ENCODE measurements at places on chromosomes 1 and 21. TPM values are rescaled to one million over a fixed set of nuclear protein-coding genes. Genes with fewer than 3 reads are reported as not detected.

Gene ARHGEF16
- total RNA-seq, result 19.2 TPM

Gene ETNK2
- total RNA-seq, result 65.8 TPM

Gene ERG
- total RNA-seq, result 15.9 TPM

- no peaks in the 10 kb centered on the region for H3K27me3 ChIP-seq
- H3K4me1 ChIP-seq, result peaks cover 21% of the 10 kb centered on the region
- no peak overlapping the region for H3K27ac ChIP-seq
- H3K4me3 ChIP-seq, result no peak overlapping the region
- DNase-seq, result no peak
Measured at GRCh38 chr21:44847261-44848056, 26.0 kb downstream of the PTTG1IP start.

- no peaks in the 10 kb centered on the region for H3K36me3 ChIP-seq
- no peak overlapping the region for H3K27ac ChIP-seq
- H3K27me3 ChIP-seq, result peaks cover 44% of the 10 kb centered on the region
- no peaks in the 10 kb centered on the region for H3K4me1 ChIP-seq
- no peak for DNase-seq
- no peak overlapping the region for H3K4me3 ChIP-seq
Measured at GRCh38 chr1:20586953-20587660, 1.8 kb upstream of the CDA start.

Gene PTPRF
- total RNA-seq, result 83.7 TPM

DNA sequence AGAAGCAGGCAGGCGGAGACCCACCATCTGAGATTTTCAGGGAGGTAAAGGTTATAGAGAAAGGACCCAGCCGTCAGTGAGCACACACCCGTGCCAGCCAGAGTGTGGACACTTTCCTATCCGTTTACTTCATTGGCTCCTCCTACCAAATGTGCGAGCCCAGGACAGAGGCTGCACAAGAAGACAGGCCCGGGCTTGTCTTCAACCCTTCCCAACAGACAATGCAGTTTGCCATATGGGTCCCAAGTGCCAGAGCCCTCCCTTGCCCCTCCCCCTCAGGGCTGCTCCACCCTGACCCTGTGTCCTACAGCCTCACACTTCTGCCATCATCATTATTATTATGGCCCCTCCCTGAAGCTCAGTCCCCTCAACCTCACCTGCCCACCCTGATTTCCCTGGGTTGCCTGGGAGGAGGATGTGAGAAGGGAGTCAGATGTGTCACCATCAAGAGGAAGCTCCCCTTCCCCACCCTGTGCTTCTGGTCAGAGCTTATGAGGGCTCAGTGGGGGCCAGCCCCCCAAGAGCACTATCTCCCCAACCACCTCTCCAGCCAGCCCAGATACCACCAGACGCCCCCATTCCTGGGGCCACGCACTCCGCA lies 9.4 kb downstream of the LAPTM5 start:
- H3K36me3 ChIP-seq, result no peaks in the 10 kb centered on the region
- H3K27me3 ChIP-seq, result no peaks in the 10 kb centered on the region
- H3K27ac ChIP-seq, result peak overlapping the region; percentile 72
- H3K4me1 ChIP-seq, result peaks cover 92% of the 10 kb centered on the region

DNA sequence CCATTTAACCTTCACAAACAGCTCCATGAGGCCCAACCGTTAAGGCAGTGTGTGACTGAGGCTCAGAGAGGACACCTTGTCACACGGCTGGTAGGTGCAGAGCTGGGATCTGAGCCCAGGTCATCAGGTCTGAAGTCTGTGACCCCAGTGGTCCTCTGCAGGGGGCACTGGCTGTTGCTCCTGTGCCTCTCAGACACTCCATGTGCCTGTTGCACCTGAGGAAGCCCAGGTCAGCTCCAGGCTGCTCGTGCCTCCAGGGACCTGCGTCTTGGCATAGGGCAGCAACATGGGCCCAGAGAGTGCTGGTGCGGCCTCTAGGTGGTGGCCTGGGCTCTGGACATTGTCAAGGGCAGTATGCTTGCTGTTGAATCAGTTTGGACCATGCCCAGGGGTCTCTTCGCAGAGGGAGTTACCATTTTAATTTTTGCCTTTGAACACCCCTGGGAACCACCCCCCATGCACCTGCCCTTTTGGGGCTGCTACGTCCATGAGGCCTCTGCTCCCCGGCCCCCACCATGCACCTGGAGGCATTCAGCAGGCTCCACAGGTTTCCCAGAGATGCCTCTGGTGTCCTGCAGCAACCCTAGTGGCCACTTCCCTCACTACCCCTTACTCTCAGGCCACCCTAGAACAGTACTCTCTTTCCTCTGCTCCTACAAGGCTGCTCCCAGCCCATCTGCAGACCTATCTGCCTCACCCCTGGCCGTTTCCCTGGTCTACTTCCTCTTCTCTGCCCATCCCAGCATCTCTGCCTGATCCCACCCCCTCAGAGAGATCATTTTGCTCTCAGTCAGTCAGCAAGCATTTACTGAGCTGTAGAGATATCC lies 25.2 kb upstream of the EPS8L3 start:
- no peak overlapping the region for H3K27ac ChIP-seq
- no peak for DNase-seq
- no peaks in the 10 kb centered on the region for H3K27me3 ChIP-seq
- no peaks in the 10 kb centered on the region for H3K36me3 ChIP-seq

GRCh38 chr1:205992218-205992882 lies 10.8 kb downstream of the RAB7B start:
- H3K27ac ChIP-seq, result no peak overlapping the region
- DNase-seq, result no peak
- no peak overlapping the region for H3K4me3 ChIP-seq
- H3K36me3 ChIP-seq, result no peaks in the 10 kb centered on the region
- H3K27me3 ChIP-seq, result no peaks in the 10 kb centered on the region
- H3K4me1 ChIP-seq, result no peaks in the 10 kb centered on the region

Gene PDPN
- total RNA-seq, result 16.2 TPM

DNA sequence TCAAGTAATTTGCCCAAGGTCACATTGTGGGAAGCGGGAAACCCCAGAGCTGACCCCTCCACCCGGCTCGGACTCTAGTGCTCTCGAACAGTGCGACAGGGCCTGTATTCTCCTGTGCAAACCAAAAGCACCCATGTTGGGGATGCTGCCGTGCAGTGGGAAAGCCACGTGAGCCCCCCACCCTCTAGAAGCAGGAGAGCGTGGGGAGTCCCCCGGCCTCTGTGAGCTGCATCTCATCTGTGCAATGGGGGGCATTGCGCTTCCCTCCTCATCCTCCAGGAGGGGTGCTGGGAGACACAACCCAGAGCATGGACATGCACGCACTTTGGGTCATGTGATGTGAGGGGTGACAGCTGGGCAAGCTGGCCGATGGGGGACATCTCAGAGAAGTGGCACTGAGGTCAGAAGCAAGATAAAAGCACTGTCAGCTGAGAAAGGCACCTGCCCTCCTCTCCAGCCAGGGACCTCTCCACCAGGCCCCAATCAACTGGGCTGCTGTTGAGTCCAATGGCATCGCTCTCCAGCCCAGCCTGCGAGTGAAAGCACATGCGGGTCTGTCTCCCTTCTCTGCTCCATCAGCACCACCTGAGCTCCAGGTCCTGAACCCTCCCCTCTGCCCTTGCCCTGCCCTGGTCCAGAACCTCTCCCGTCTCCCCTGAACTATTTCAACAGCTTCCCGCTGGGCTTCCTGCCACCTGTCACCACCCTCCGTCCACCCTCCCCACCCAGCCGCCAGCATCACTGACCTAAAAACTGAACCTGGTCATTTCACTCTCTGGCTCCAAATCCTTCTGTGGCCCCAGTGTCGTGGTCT lies 76.4 kb upstream of the IFFO2 start:
- no peak for DNase-seq
- H3K4me1 ChIP-seq, result no peaks in the 10 kb centered on the region
- no peak overlapping the region for H3K27ac ChIP-seq
- H3K4me3 ChIP-seq, result no peak overlapping the region
- no peaks in the 10 kb centered on the region for H3K36me3 ChIP-seq

DNA sequence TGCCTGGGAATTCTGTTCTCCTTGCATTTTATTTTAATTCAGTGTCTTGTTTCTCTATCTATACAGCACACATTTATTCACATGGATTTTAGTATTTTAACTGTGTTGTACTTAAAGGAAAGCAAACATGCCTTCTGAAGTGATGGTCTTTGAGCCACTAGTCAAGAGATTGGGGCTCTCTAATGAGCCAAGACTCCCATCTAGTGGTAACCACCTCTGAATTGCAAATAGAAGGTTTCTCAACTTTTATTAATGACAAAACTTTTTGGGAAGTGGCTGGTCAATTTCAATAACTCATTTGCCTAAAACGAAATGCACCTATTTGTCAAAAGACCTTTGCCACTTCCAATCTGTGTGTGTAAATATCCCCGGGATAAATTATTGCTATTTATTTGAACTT lies 199.6 kb downstream of the LTN1 start:
- H3K4me3 ChIP-seq, result no peak overlapping the region
- H3K27ac ChIP-seq, result no peak overlapping the region
- no peaks in the 10 kb centered on the region for H3K27me3 ChIP-seq
- H3K36me3 ChIP-seq, result no peaks in the 10 kb centered on the region
- DNase-seq, result no peak

Gene STIL
- 0.98 TPM for total RNA-seq

Gene FCRLB
- 2.4 TPM for total RNA-seq

GRCh38 chr1:56799605-56800400 lies 19.4 kb downstream of the FYB2 start:
- no peak overlapping the region for H3K27ac ChIP-seq
- H3K4me3 ChIP-seq, result no peak overlapping the region
- no peaks in the 10 kb centered on the region for H3K27me3 ChIP-seq
- no peak for DNase-seq
- H3K4me1 ChIP-seq, result no peaks in the 10 kb centered on the region
- H3K36me3 ChIP-seq, result no peaks in the 10 kb centered on the region

Gene EFNA3
- 1.2 TPM for total RNA-seq

DNA sequence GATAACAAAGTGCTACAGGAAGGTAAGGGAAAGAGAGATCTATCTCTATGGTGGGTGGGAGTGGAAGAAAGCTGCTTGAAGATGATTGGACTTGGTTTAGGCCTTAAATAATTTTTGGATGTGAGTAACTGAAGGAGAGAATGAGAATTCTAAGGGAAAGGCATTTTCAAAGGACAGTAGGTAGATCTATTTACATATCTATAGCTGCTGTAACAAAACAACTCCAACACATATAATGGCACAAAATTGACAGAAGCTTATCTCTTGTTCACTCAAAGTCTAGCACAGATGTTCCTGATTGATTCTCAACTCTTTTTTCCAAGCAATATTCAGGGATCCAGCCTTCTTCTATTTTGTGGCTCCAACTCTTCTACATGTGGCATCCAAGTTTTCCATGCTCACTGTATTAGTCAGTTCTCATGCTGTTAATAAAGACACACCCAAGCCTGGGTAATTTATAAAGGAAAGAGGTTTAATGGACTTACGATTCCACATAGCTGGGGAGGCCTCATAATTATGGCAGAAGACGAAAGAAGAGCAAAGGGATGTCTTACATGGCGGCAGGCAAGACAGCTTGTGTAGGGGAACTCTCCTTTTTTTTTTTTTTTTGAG lies 3.1 kb upstream of the DDAH1 start:
- no peaks in the 10 kb centered on the region for H3K36me3 ChIP-seq
- H3K4me1 ChIP-seq, result no peaks in the 10 kb centered on the region
- no peak overlapping the region for H3K4me3 ChIP-seq
- no peak overlapping the region for H3K27ac ChIP-seq
- DNase-seq, result no peak
- no peaks in the 10 kb centered on the region for H3K27me3 ChIP-seq

- DNase-seq, result peak; percentile 50
- no peak overlapping the region for H3K27ac ChIP-seq
Measured at GRCh38 chr21:45596704-45597318, 46.7 kb upstream of the PCBP3 start.

GRCh38 chr1:205700865-205701401 lies 20.6 kb upstream of the SLC45A3 start:
- no peaks in the 10 kb centered on the region for H3K36me3 ChIP-seq
- H3K27ac ChIP-seq, result no peak overlapping the region
- H3K4me3 ChIP-seq, result no peak overlapping the region
- no peaks in the 10 kb centered on the region for H3K27me3 ChIP-seq

DNA sequence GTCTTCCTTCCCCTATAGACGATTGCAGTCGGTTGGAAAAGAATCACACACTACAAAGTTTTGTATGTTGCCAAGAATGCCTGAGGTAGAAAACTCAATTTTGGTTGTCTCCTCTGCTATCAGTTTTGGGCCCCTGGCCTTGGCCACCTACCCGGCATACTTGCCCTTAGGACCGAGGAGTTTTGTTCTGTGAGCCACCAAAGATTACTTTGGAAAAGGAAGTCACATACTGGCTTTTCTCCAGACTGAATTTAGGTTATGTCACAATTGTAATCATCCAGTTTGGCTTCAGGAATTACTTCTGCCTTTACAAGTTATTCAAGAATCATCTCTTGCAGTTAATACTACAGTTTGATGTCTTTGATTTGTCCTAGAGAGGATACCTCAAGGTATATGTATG lies 71.4 kb downstream of the RGL1 start:
- DNase-seq, result no peak
- no peaks in the 10 kb centered on the region for H3K27me3 ChIP-seq
- H3K4me3 ChIP-seq, result no peak overlapping the region
- H3K4me1 ChIP-seq, result peaks cover 92% of the 10 kb centered on the region
- H3K36me3 ChIP-seq, result no peaks in the 10 kb centered on the region

Gene DDOST
- 115 TPM for total RNA-seq

DNA sequence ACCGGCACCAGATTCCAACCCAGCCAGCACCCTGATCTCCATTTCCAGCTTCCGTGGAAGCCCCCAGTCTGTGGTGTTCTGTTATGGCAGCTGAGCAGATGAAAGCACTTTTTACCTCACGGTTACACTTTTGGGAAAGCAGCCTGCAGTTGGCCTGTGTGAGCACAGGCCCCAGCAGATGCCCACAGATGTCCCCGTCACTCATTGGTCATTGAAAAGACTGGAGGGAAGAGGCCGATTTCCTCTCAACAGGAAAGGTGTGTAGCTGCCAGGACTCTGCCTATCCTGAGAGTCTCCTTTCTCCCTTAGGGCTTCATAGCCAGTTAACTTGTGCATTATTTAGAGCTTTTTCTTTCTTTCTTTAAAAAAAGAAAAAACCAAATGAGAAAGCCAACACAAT lies 123.0 kb downstream of the PCBP3 start:
- no peak overlapping the region for H3K4me3 ChIP-seq
- H3K4me1 ChIP-seq, result peaks cover 15% of the 10 kb centered on the region
- DNase-seq, result no peak
- H3K36me3 ChIP-seq, result no peaks in the 10 kb centered on the region
- H3K27ac ChIP-seq, result no peak overlapping the region

- H3K27me3 ChIP-seq, result no peaks in the 10 kb centered on the region
- no peak for DNase-seq
- no peak overlapping the region for H3K4me3 ChIP-seq
- H3K36me3 ChIP-seq, result no peaks in the 10 kb centered on the region
- H3K27ac ChIP-seq, result no peak overlapping the region
- no peaks in the 10 kb centered on the region for H3K4me1 ChIP-seq
Measured at GRCh38 chr21:14120091-14120734, 90.5 kb downstream of the LIPI start.

- no peak for DNase-seq
- H3K4me1 ChIP-seq, result no peaks in the 10 kb centered on the region
- H3K27me3 ChIP-seq, result no peaks in the 10 kb centered on the region
- H3K36me3 ChIP-seq, result no peaks in the 10 kb centered on the region
- H3K27ac ChIP-seq, result no peak overlapping the region
- H3K4me3 ChIP-seq, result no peak overlapping the region
Measured at GRCh38 chr1:195495720-195496635, 1112.3 kb downstream of the KCNT2 start.

Gene FRRS1
- 4.2 TPM for total RNA-seq

All from tibial nerve (tissue), 4 donors.